ENCODE measurements at places on chromosomes 1 and 21. TPM values are rescaled to one million over a fixed set of nuclear protein-coding genes. Genes with fewer than 3 reads are reported as not detected.
A peak's percentile ranks its signal among the peaks of the same experiment; 100 is the strongest.

- DNase-seq: no peak
These were observed 159.0 kb downstream of the MIS18A start for GRCh38 chr21:32119811-32120210.

- DNase-seq: no peak
These were observed 187.9 kb downstream of the PATJ start for GRCh38 chr1:61930116-61930645.

- DNase-seq: peak; percentile 75
These were observed 8.2 kb downstream of the IGSF9 start for GRCh38 chr1:159937054-159937750.

DNA sequence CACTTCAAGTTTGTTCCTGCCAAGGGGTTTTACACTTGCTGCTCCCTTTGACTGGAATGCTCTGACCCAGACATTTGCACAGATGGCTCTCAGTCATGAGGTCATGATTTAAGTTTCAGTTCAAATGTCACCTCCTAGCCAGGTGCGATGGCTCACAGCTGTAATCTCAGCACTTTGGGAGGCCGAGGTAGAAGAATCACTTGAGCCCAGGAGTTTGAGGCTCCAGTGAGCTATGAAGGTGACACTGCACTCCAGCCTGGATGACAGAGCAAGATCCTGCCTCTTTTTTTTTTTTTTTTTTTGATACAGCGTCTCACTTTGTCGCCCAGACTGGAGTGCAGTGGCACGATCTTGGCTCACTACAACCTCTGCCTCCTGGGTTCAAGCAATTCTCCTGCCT is 4.5 kb upstream of the ZMYM4 start:
- no peak for DNase-seq

GRCh38 chr1:216535059-216535458 is 111.8 kb upstream of the USH2A start:
- no peak for DNase-seq

GRCh38 chr21:45573452-45574035 is 31.3 kb upstream of the SLC19A1 start:
- no peak for DNase-seq

- no peak for DNase-seq
These were observed 67.0 kb downstream of the IVNS1ABP start for GRCh38 chr1:185250063-185250462.

DNA sequence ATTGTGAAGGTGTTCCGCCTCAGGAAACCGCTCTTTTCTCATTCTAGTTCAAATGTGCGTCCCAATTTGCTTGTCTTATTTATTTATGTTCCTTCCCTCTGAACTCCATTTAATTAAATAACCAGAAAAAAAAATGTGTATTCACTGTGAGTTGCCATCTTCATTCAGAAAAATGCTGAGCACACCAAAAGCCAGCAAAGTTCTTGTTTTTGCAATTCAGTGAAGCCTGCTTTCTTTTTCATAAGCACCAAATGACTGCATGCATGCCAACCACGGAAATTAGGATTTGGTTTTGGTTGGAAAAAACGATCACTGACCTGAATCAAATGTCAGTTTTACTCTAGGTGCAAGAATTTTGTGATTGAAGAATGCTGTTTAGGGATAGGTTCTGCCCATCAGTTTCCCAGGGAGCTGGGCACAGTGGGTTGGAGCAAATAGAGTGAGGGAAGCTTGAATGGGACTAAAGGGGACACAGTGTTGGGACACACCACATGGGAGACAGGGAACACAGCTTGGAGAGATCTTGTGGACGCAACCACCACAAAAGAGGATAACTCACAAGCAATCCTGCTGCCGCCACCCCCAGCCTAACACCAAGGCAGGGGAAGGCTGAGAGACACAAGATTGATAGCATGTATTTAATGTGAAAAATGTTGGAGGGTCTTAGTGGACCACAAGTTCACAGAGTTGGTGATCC is 183.4 kb upstream of the GALNT2 start:
- no peak for DNase-seq

- DNase-seq: no peak
These were observed 25.0 kb downstream of the GIPC2 start for GRCh38 chr1:78070758-78071157.

GRCh38 chr1:7751174-7751573 is 19.9 kb upstream of the VAMP3 start:
- no peak for DNase-seq

- DNase-seq: no peak
These were observed 8.1 kb downstream of the RGS8 start for GRCh38 chr1:182676274-182676673.

- peak; percentile 68 for DNase-seq
These were observed 132.9 kb upstream of the WNT4 start for GRCh38 chr1:22275626-22276395.

- DNase-seq: no peak
These were observed 20.9 kb downstream of the UMODL1 start for GRCh38 chr21:42091899-42092508.

GRCh38 chr1:41533731-41534080 is 49.2 kb upstream of the EDN2 start:
- no peak for DNase-seq

DNA sequence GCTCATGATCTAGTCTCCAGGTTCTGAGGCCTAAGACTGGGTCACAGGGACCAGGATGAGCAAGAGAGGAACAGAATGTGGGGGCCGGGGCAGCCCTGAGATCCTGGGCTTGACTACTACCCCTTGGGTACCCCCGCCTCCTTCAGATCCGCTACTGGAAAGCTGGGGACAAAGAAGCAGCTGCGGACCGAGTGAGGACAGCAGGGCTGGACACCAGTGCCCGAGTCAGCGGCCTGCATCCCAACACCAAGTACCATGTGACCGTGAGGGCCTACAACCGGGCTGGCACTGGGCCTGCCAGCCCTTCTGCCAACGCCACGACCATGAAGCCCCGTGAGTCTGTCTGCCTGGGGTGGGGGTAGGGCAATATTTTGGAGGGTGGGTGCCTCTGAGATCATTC is 12.5 kb downstream of the TMEM81 start:
- no peak for DNase-seq

DNA sequence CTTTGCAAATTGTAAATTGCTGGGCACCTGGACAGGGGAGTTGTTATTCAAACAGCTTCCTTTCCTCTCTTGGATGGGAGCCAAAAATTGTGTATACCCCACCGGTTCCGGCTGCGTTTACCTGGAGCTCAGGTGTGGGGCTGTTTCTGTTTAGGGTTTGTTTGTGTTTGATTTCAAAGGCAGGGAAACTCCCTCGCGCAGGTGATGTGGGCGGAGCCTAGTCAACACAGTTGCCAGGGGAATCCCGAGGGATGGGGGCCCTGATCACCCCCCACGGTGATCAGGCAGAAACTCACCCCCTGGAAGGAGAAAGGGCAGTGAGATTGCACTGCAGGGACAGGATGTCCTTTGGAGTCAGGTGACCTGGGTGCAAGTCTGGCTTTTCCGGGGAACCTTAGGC is 28.3 kb downstream of the CDCP2 start:
- DNase-seq: peak; percentile 66

DNA sequence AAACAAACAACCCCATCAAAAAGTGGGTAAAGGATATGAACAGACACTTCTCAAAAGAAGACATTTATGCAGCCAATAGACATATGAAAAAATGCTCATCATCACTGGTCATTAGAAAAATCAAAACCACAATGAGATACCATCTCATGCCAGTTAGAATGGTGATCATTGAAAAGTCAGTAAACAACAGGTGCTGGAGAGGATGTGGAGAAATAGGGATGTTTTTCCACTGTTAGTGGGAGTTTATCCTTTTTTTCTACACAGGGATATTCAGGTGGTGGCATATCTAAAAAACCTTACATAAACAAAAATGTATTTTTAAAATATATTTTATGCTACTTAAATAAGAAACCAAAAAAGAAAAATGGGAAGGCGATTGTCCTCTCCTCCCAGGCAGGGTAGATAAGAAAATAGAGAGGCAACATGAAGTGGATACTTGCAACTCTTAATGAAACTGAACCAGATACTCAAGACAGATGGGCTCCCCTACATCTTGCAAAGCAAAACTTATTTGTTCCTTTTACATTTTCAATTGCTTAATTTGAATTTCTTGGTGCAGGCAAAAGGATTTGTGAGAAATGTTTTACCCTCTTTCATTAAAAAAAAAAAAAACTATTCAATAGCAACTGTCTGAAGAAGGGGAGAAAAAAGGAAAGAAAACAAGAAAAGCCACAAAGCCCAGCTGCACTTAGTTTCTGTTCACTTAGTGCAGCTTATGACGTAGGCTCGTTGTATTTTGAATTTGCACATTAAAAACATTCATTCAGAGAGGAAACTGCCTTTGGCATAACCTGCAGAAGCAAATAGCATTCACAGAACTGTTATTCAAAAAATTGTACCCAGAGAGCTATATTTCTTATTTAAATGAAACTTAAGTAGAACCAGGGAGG is 36.9 kb upstream of the RGS1 start:
- DNase-seq: peak; percentile 29

GRCh38 chr1:176444286-176444685 is 18.7 kb upstream of the PAPPA2 start:
- DNase-seq: no peak

GRCh38 chr1:21818656-21819055 is 6.6 kb downstream of the LDLRAD2 start:
- DNase-seq: peak; percentile 58

DNA sequence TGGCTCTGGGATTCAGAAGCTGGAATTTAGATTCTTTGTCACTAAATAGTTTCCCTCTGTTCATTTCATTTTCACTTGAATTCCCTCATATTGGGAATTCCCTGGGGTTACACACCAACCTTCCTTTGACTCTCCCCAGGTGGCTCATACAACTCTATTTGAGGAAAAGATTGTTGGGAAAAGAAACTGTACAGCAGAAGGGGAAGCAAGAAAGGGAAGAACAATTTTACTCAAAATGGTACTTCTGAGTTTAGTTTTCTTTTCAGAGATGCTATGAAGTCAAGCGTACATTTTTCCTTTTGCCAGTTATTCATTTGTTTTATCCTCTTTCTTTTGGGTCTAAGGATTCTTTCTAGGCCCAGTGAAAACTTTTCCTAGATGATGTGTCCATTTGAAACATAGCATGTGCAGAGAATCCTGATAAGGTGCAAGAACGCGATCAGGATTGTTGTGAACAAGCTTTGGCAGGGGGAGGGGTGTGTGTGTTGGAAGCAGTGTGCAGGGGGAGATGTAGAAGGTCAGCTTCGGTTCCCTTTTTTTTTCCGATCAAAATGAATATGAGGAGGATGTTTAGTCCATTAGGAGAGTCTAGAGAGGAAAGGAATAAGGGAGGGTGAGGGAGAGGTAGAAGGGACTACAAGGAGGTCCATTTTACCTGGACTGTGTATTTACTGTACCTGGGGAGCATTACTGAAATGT is 26.8 kb upstream of the CD1D start:
- no peak for DNase-seq

GRCh38 chr1:20640183-20640597 is 6.9 kb downstream of the PINK1 start:
- peak; percentile 76 for DNase-seq

DNA sequence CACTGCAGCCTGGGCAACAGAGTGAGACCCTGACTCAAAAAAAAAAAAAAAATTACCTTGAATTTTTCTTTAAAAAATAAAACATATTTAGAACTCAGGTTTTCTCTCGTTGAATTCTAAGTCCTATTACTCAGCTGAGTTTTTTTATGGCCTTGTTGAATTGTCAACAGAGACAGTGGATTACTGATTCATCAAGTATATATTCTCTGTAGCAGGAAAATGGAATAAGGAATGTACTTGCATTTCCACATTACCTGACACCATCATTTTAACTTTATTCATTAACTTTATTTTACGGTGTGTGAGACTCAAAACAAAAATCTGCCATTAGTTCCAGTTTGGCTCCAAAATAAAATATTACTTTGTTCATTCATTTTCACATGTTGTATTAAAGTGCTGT is 53.8 kb upstream of the APP start:
- no peak for DNase-seq

- no peak for DNase-seq
These were observed 6.2 kb downstream of the SLC2A1 start for GRCh38 chr1:42952303-42953001.

- peak; percentile 16 for DNase-seq
These were observed 890.6 kb downstream of the KCNT2 start for GRCh38 chr1:195717651-195718050.

GRCh38 chr1:206951318-206952100 is 5.2 kb upstream of the PIGR start:
- peak; percentile 56 for DNase-seq

DNA sequence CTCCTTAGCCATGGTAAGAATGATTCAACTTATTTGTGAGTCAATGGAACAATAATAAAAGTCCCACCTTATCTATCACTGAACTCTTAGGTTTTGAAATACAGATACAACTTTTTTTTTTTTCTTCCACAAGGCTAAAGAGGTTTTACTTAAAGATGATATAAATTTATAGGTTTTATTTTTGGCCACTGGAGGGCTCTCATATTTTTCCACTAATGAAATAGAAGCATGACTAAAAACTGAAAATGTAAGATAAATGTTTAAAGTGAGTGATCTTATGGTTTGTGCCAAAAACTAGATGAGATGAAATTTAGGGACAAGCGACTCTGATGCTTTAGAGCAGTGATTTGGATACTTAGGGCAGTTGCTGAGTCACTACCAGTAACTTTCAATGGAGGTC is 499.0 kb downstream of the NUF2 start:
- DNase-seq: no peak

DNAJC6 gene
- total RNA-seq: 5.7 TPM

C4BPA gene
- 17.2 TPM for total RNA-seq

SYT6 gene
- total RNA-seq: 1.2 TPM

SLC6A9 gene
- total RNA-seq: 14.6 TPM

TSPAN2 gene
- 1.8 TPM for total RNA-seq

AK5 gene
- not detected for total RNA-seq

PTPN7 gene
- total RNA-seq: not detected

CR1 gene
- total RNA-seq: 0.20 TPM

SLAMF6 gene
- not detected for total RNA-seq

HMCN1 gene
- 14.2 TPM for total RNA-seq

TRIM45 gene
- total RNA-seq: 4.1 TPM

MAP1LC3C gene
- total RNA-seq: 0.27 TPM

S100A16 gene
- 103 TPM for total RNA-seq
